ENCODE measurements at places on chromosomes 13 and 19.

GRCh38 chr13:76160961-76161925 lies 525.1 kb downstream of the LMO7 start:
- DNase-seq, result no peak

DNA sequence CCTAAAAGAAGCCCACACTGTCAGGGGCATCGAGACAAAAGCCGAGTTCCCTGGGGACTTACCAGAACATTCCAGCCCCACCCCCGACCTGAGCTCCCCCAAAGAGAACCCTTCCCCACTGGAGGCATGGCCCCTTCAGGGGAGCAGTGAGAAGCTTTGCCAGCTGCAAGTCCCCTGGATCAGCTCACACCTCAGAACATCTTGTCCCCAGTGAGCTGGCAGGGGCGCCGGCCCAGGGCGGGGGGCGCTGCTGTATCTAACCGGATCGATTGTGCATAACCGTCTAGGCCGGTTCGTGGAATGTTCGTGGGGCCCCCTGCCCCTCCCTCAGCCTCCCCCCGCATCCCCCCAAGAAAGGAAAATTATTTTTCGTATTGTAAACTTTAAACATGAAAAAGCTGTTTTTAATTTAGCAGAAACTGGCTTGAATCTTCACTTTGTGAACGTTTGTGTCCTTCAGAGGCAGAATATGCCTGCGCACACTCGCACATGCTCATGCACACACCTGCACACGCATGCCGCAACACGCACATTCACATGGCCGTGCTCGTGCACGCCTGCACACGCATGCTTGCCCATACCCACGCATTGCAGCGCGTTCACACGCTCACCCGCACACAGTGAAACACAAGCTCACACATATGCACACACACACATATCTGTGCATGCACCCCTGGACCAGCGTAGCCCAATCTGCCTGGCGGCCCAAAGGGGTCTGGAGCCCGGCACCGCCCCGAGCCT lies 12.0 kb upstream of the CRTC1 start:
- DNase-seq, result no peak

GRCh38 chr19:13090511-13091231 lies 12.0 kb downstream of the LYL1 start:
- no peak for DNase-seq

DNA sequence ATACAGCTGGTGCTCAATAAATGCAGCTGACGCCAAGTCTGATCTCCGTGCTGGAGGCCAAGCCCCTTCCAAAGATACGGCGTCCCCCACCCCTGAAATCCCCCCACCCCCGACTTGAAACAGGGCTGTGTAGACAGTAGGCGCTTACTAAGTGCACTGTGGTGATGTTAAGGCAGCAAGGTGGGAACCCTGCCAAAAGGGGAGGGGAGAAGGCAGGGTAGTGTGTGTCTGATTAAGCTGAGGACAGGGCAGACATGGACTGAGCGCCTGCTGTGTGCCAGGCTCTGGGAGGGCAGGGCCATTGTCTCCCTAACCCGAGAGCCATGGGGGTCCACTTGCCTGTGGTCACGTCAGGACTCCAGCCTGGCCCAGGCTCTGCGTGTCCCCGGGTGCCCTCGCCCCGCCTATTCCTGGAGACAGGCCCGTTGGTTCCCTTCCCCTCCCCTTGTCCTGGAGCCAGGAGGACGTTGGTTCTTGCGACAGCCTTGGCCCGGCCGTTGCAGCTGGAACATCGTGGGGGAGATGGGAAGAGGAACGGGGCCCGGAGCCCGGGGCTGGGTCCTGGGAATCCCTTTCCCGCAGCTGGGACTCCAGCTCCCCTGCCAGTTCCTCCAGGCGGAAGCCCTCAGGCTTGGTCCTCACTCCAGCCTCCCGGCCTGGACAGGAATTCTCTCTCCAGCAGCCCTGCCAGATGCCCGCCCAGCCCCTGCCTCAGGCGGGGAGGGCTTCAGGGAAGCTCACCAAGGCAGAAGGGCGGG lies 1.7 kb upstream of the ELANE start:
- DNase-seq, result no peak

DNA sequence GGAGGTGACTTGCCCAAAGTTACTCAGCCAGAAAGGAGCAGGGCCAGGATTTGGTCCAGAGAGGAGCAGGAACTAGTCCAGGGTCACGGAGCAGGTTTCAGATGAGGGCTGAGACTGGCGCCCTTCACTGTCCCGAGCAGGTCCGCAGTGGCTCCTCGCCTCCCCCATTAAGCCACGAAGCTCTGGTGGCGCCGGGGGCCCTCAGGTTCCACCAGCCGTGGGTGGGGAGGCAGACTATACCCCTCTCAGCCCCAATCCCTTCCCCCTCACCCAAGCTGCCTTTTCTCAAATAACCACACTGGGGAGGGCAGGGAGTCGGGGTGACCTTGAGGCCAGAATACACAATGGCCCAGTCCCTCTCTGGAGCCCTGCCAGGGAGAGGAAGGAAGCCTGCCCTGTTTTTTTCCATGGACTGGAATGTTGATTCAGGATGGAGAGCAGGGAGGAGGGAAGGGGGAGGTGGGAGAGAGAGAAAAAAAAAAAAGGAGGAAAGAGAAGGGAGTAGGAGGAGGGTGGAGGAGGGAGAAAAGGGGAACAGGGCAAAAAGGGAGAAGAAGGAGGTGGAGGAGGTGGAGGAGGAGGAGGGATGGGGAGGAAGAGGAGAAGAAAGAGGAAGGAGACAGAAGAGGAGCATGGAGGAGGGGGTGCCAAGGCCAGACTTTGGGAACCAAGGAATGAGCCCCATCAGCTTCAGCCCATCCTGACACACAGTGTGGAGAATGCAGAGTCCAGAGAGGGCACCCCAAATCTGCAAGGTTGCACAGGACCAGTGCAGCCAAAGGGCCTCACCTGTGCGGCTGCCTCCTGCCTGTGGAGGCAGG lies 19.7 kb downstream of the CEACAM16 start:
- DNase-seq, result no peak

DNA sequence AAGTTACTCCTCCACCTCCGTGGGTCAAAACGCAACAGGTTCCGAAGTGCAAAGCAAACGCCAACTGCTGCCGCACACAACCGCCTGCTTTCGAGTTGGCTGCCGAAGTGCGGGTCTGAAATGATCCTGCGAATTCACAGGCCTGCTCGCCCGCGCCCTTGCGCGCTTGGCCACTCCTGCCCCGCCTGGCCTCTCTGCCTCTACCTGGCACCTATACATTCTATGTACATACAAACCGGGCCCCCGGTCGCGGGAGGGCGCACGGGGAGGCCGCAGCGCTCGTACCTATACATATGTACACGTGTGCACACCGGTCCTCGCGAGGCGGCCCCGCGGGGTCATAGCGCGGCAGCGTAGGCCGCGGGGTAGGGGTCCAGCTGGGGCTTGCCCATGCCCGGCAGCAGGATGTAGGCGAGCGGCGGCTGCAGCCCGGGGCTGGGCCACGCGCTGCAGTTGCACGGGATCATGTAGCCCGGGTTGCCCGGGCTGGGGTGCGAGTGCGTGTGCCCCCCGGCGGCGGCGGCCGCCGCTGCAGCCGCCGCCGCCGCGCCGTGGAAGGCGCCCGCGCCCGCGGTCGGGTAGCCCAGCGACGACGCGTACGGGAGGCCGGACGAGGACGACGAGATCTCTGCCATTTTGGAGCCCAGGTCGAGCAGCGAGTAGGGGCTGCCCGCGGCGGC lies 1.3 kb downstream of the SOX21 start:
- no peak for DNase-seq

DNA sequence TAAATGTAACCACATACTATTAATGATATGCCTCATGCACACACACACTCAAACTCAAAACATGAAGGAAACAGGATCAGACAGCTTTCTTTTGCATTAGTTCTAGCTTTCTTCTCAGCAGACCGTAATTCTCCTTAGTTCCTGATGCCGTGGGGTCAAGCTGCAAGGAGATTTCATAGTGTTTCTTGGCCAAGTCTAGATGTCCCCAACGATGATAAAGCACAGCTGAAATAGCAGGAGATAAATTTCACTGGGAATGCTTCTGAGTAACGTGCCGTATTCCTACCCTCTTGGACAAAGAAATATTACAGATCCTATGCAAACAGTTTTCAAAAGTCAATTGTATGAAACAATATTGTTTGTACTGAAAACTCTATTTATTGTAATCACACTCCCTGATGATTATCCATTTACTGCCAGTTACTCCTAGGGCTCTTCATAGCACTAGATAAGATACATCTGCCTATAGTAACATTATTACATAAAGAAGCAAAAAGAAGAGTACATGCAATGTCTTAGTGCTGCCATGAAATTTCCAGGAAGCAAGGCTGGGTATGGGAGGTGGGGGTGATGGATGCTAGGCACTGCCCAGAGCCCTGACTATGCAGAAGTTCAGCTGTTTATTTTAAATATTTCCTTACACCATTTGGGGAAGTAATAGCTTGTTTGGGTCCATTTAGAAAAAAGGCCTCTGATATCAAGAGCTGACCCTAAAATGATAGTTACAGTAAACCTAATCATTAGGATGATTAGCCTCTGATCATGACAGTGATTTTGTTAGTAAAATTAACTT lies 16.5 kb upstream of the GGACT start:
- DNase-seq, result no peak

GRCh38 chr19:56110515-56111448 lies 10.3 kb downstream of the ZNF787 start:
- DNase-seq, result no peak

DNA sequence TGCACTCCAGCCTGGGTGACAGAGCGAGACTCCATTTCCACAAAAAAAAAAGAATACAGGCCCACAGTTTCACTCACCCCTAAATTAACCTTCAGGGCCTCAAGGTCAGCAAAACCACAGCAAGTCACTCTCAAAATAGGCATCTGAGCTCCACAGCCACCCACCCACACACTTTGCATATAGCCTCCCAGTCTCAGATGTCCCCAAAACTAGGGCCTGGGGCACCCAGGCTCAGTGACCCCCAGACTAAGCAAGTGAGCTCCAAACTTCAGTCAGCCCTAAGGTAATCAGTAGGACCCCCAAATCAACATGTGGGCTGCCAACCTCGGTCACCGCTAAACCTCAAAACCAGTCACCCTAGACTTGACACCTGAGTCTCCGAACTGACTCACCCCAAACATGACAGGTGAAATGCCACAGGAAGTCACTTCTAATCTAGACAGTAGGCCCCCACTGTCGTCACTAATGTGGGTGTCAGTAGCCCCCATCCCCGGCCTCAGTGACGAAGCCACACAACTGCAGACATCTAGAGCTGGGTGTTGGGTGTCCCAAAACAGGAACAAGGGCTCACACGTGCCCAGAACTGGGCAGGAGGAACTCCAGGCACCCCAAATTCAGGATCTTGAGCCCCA lies 13.9 kb downstream of the RABAC1 start:
- peak; percentile 84 for DNase-seq

GRCh38 chr19:54106716-54107115 lies 4.1 kb downstream of the NDUFA3 start:
- no peak for DNase-seq

GRCh38 chr19:1370579-1371361 lies 12.9 kb upstream of the NDUFS7 start:
- DNase-seq, result no peak

- no peak for DNase-seq
Measured at GRCh38 chr13:110251193-110251819, 55.7 kb downstream of the COL4A1 start.

GRCh38 chr13:59413126-59413525 lies 750.6 kb downstream of the DIAPH3 start:
- no peak for DNase-seq

DNA sequence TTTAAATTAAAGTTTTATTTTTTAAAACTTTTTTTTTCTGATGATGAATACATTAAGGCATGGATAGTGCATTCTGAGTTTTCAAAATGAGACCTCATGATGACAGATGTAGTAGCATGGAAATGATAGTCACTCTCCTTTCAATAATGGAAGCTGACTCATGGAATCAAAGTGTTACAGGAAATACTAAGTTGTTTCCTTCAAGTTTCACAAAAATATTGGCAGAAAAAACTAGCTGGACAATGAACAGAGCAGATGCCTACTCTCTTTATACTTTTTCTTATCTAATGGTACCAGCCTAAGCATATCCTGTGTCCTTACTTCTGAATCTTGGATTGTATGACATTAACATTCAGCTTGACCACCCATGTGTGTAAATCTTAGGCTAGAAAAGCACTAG lies 1337.3 kb downstream of the PCDH9 start:
- no peak for DNase-seq

GRCh38 chr13:102038787-102039186 lies 363.1 kb downstream of the FGF14 start:
- DNase-seq, result no peak

GRCh38 chr13:38365661-38366060 lies 16.0 kb downstream of the UFM1 start:
- DNase-seq, result no peak

GRCh38 chr13:30216111-30216510 lies 91.2 kb downstream of the KATNAL1 start:
- DNase-seq, result no peak

DNA sequence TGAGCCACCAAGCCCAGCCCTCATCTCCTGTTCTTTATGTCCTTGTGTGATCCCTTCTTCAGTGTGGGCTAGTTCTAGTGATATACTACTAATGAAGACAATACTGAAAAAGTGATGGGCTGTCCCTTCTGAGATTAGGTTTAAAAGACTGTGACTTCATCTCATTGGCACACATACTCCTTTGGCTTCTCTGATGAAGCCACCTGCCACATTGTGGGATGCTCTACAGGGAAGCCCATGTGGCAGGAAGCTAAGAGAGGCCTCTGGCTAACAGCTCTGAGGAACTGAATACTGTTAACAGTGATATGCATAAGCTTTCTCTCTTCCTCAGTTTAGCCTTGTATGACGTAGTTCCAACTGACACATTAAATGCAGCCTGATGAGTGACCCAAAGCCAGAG lies 13.6 kb downstream of the CSNK1A1L start:
- no peak for DNase-seq

- no peak for DNase-seq
Measured at GRCh38 chr19:39617745-39618144, 15.4 kb downstream of the LGALS13 start.

DNA sequence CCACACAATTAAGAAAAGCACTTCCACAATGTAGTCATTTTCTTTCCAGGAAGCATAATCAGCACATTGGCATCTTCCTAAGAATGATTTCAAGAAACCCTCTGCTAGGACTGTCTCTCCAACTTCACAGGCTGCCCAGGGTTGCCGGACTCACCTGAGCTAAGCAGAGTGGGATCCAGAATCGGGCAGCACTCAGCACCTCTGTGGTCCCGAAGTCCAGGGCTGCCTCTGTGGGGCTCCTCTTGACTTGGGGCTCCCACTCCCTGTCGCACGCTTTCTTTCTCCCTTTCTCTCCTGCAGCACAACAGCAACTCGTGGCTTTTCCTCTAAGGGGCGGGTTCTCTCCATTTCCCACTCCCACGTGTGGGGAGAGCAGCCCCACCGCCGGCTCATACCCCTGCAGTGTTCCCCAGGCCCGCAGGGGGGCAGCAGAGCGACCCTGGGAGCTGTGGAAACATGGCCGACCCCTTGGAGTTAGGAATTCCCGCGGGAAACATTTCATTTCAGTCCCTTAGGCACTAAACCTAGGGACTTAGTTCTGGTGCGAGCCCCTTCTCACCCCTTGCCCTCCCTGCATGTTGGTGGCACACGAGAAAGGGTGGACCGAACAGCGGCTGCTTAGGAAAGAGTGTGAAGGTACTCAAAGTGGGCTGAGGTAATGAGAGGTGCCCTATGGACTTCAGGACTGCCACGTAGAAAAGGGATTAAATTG lies at the start of gene TMEM272:
TMEM272 (minus strand) TSS at position 316 of the 712 bp plus-strand sequence. CDS start 6,647 bp downstream, outside the sequence.
- DNase-seq, result peak; percentile 18

- DNase-seq, result no peak
Measured at GRCh38 chr13:30196025-30196424, 111.3 kb downstream of the KATNAL1 start.

- DNase-seq, result no peak
Measured at GRCh38 chr19:32421589-32422361, 16.2 kb downstream of the DPY19L3 start.

GRCh38 chr13:102441085-102441484 lies 39.2 kb upstream of the FGF14 start:
- no peak for DNase-seq

GRCh38 chr19:8705742-8706141 lies 7.1 kb upstream of the ACTL9 start:
- no peak for DNase-seq

All from CD8-positive, alpha-beta memory T cell (primary cell).